H4 (cell line): ENCODE measurements at places on chromosomes 1 and 21.

DNA sequence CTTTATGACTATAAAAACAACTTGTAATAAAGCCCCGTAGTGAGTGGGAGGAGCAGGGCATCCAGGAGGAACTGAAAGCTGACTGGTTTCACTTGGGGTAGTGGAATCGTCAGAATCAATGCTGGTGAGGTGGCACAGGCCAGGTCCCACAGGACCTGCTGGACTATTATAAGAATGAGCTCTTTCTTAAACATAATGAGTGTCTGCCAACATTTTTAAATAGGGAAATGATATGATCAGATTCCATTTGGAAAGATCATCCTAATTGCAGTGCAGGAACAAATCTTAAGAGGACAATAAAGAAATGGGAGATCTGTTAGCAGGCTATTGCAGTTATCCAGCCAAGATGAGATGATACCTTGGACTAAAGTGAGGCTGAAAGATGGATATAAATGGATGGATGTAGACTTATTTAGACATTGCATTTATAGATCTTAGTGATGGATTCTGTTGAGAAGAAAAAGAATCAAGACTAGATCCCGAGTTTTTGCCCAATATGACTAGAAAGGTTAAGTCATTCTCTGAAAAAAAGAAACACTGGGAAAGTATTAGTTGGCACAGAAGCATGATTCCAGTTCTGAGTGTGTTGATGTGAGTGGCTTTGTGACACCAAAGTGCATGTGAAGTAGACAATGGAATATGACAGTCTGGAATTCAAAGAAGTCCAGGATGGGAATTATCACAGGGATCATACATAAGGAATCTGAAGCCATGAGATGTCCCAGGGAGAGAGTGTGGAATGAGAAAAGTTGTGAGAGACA, 153.3 kb upstream of the SGIP1 start:
- DNase-seq, result no peak

GRCh38 chr1:26607186-26607585, 77.6 kb downstream of the RPS6KA1 start:
- DNase-seq, result no peak

- DNase-seq, result no peak
Measured at GRCh38 chr1:168607872-168608428, 31.5 kb downstream of the XCL1 start.

DNA sequence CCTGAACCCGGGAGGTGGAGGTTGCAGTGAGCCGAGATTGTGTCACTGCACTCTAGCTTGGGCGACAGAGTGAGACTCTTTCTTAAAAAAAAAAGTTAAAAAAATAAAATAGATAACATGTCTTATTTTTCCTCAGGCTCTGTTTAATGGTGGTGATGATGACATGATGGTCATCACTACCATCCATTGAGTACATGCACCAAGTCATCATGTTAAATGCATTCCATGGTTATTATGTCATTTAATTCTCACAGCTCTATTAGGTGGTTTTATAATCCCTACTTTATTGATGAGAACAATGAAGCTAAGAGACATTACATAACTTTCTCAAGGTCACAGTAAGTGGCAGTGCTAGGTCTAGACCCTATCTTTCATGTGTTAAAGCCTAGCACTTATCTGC, 34.4 kb upstream of the MAB21L3 start:
- no peak for DNase-seq

- peak; percentile 73 for DNase-seq
Measured at GRCh38 chr21:18951271-18952038, 547.9 kb upstream of the TMPRSS15 start.

DNA sequence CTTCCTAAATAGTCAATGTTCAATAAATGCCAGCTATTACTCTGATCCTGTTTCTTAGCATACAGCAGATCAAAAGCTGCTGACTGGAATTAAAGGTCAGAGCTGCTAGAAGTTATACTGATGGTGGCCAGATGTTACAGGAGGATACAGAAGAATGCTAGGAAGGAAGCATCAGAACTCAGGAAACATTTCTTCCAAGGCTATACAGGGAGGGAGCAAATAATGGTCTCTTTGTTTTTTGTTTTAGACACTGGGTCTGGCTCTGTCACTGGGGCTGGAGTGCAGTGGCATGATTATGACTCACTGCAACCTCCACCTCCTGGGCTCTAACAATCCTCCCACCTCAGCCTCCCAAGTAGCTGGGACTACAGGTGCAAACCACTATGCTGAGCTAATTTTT, 175.5 kb downstream of the RGS7 start:
- no peak for DNase-seq

DNA sequence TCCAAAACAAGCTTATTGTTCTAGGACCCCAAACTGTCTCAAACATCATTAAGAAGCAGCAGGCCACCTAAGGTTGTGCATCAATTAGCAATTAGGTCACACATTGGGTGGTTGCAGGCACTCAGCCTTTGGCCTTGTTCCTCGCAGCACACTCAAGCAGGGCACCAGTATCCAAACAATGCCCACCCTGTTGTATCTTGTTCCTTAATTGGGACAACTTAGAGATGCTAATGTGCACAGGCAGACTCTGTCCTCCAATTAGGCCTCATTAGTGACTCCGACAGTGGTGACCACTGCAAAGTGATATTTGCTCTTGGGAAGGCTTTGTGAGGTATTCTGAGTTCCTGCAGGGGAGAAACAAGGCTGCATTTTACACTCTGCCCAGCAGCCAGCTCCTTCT, 515.1 kb upstream of the PTBP2 start:
- DNase-seq, result no peak

- DNase-seq, result no peak
Measured at GRCh38 chr21:14825514-14825974, 239.3 kb downstream of the NRIP1 start.

GRCh38 chr1:232873931-232874330, 68.7 kb downstream of the MAP10 start:
- DNase-seq, result no peak

DNA sequence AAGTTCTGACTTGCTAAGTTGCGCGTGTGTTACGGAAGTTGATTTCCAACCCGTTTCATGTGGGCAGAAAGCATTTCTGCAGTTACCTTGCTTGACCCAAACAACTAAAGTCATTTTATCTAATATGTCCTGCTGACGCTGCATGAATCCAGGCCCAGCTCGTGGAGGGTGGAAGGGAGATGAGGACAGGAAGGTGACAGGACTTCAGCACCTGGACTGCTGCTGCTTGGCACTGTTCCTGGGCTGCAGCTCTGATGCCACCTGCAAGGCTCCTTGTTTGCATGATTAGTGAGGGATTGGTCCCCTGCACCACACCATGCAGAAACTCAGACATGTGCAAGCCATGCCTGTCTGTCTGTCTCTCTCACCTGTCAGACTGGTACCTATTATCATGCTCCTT, 198.4 kb downstream of the PRDM2 start:
- no peak for DNase-seq

DNA sequence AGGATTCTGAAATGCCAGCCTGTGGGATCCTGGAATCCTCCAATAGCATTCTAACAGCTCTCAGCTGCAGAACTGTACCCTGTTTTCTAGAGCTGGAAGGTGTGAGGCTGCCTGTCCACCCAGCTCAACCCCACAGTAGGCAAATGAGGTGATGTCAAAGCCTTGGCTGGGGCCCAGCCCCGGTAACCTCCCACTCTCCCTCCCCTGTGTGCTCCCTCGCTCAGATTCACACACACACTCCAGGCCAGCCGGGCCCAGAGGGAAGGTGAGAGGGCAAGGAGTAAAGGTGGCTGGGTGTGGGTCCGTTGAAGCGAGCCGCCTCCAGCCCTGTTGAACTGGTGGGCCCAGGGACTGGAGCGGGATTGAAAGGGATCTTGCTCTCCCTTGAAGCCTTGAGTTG, at the start of gene BSND:
TSS of gene BSND (plus strand) at position 257 of the 400 bp plus-strand sequence. CDS start 254 bp downstream, outside the sequence.
- no peak for DNase-seq

GRCh38 chr1:110765640-110766335, 91.0 kb upstream of the KCNA3 start:
- DNase-seq, result peak; percentile 65

DNA sequence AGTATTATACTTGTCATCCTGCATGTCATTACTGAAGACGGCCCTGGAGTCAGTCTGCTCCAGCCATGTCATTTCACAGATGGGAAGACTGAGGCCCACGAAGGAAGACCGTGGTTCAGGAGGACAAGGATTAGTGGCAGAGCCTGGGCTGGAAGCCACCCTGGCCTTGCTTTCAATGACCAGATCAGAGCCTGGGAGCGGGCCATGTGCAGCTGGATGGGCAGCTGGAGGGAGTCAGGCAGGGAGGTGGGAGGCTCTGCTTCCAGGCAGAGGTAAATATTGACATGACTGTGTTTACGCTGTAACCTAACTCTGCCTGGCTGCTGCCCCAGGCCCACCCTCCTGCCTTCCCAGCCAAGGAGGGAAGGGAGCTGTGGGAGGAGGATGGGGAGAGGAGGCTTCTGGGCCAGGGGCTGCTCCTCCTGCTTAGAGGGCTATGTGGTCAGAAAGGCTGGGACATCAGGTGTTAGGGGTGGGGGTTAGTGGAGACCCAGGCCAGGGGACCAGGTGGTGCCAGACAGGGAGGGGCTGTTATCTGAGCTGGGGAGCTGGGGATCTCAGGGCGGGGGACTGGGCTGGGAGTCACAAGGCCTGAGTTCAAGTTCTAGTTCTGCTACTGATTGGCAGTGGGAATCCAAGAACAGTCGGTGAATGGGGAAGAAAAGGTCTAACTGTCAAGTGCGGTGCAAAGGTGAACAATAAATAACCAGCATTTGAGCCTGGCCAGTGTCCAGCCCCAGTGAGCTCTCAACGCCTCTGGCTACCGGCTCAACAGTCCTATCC, 48.5 kb upstream of the ECE1 start:
- peak; percentile 93 for DNase-seq

DNA sequence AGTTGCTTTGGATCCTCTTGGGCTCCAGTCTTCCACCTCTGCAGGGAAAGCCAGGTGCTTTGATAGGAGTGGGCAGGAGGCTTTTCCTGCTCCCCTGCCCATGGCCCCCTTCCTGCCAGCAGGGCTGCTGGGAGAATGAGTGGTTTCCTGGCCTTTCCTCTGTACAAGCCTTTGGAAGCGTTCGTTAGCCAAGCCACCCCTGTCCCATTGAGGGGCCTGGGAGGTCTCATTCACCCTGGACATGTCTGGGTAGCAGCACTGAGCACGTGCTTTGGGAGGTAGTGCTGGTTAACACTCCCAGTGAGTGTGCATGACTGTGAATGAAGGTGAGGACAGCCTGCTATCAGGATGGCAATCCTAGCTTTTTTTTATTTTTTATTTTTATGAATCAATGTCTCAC, 118.5 kb upstream of the CACNA1E start:
- no peak for DNase-seq

DNA sequence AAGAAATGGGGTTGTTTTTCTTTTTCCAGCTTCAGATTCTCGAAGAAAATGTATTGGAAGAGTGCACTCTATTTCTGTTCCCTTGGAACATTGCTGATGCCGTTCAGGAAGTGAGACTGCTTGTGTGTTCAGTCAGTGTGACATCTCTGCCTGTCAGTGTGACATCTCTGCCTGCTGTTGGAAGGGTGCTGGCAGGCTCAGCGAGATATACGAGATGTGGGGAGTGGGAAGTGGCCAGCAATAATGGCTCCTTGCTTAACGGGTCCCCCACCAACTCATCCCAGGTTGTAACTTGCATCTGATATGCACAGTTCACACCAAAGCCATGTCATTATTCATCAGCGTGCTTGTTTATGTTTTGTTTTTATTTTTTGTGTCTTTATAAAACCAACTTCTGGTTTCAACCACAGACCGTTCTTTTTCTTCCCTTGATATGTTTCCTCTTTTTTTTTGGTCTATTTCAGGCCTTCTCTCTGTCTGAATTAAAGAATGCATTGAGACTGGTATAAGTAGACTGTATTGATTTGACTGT, 145.4 kb downstream of the GALNT2 start:
- no peak for DNase-seq

- no peak for DNase-seq
Measured at GRCh38 chr1:9910076-9910422, at the start of gene CTNNBIP1. Gene CTNNBIP1, minus strand, starts transcription at chr1:9910269. Its CDS starts 38,205 bp downstream, at chr1:9872064.

GRCh38 chr1:18201997-18202719, 94.6 kb downstream of the IGSF21 start:
- no peak for DNase-seq
